Lung microvascular endothelial cell (primary cell): ENCODE measurements at places on chromosomes 1 and 21. TPM values are rescaled to one million over a fixed set of nuclear protein-coding genes. Genes with fewer than 3 reads are reported as not detected.

Gene CFHR3
- not detected in 2 replicates for total RNA-seq

Gene BACE2
- 178 and 323 TPM in 2 replicates for total RNA-seq

Gene FAM229A
- 0.22 and 0.99 TPM in 2 replicates for total RNA-seq

Gene PLA2G2E
- not detected in 2 replicates for total RNA-seq

Gene AMY1C
- total RNA-seq = not detected in 2 replicates

Gene APP
- 760 and 1,326 TPM in 2 replicates for total RNA-seq

Gene RAB42
- total RNA-seq = 3.2 and 3.9 TPM in 2 replicates
